ENCODE measurements at places on chromosomes 16 and 17. TPM values are rescaled to one million over a fixed set of nuclear protein-coding genes. Genes with fewer than 3 reads are reported as not detected.

Gene CCR7
- 0.12 TPM for total RNA-seq

Gene ENPP7
- total RNA-seq = 43.2 TPM

DNA sequence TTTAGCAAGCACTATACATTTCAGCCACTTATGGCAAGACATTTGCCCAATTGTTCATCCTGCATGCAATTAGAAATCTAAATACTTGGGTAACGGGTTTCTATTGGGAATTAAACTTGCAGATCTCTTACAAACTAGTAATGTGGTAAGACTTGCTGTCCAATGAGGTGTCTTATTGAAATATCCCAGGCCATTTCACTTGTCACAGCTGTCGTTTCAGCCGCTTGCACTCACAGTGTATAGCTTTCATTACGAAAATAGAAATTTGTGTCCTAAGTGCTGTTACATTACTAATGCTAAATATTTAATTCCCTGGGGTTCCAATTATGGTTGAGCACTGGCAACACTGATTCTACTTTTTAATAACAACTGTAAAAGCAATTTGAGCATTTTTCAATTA, 40.3 kb upstream of the IRX5 start:
- H3K4me3 ChIP-seq = no peak overlapping the region
- H3K4me1 ChIP-seq = no peaks in the 10 kb centered on the region
- H3K27ac ChIP-seq = no peak overlapping the region
- no peaks in the 10 kb centered on the region for H3K36me3 ChIP-seq
- H3K27me3 ChIP-seq = no peaks in the 10 kb centered on the region
- no peak for DNase-seq

DNA sequence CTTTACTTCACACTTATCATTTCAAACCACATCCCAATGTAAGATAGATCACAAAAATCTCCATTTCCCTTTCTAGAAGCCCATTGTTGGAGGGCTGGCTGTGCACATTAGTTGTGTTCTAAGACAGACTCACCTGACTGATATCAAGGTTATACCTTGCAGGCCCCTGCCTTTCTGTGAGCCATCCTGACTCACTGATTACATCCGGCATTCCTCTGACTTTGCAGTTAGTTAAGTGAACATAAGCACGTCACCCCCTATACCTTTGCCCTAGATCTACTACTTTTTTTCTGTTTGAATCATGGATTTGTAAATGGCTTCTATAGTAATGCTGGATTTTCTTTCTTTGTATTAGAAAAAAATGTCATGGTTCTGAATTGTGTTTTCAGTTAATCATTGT, 78.3 kb downstream of the TANGO6 start:
- peaks cover 23% of the 10 kb centered on the region for H3K4me1 ChIP-seq
- H3K36me3 ChIP-seq = peaks cover 11% of the 10 kb centered on the region
- no peak overlapping the region for H3K4me3 ChIP-seq
- H3K27ac ChIP-seq = no peak overlapping the region
- H3K27me3 ChIP-seq = no peaks in the 10 kb centered on the region
- no peak for DNase-seq

DNA sequence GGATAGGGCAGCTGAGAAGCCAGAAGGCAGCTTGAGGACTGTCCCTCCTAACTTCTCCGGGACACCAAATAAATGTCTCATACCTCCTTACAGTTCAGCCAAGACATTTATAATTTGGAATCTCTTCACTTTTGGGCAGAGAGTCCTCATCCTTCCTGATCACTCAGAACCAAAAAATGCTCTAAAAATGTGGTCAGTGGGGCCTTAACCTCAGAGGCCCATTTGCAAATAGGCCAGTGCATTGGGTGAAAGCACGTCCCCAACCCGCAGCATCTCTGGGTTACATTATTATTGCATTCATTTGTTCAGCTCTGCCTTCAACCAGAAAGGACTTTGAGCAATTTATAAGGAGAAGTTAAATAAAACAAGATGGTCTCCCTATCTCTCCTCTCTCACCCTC, 112.4 kb upstream of the IRX3 start:
- DNase-seq = no peak
- H3K4me3 ChIP-seq = no peak overlapping the region
- no peak overlapping the region for H3K27ac ChIP-seq
- no peaks in the 10 kb centered on the region for H3K4me1 ChIP-seq
- H3K36me3 ChIP-seq = no peaks in the 10 kb centered on the region
- no peaks in the 10 kb centered on the region for H3K27me3 ChIP-seq

DNA sequence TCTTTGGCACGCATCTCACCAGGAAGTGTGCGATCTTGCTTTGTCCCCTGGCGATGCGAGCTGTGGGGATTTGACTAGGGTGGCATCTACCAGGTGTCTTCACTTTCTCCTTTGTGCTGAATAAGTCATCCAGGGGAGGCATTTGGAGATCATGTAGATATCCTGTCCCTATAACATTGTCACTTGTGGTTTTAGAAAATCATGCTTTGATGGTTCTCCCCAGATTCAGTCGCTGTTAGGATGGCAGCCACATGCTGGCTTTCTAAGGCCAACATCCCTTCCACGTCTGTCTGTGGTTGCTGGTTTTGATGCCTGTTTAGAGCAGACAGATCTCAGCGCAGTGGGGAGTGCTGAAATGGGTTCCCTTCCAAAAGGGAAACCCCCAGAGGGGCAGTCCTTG, 2.5 kb downstream of the ADAD2 start:
- H3K4me3 ChIP-seq = no peak overlapping the region
- no peak for DNase-seq
